ENCODE measurements at places on chromosomes 7 and 10.

DNA sequence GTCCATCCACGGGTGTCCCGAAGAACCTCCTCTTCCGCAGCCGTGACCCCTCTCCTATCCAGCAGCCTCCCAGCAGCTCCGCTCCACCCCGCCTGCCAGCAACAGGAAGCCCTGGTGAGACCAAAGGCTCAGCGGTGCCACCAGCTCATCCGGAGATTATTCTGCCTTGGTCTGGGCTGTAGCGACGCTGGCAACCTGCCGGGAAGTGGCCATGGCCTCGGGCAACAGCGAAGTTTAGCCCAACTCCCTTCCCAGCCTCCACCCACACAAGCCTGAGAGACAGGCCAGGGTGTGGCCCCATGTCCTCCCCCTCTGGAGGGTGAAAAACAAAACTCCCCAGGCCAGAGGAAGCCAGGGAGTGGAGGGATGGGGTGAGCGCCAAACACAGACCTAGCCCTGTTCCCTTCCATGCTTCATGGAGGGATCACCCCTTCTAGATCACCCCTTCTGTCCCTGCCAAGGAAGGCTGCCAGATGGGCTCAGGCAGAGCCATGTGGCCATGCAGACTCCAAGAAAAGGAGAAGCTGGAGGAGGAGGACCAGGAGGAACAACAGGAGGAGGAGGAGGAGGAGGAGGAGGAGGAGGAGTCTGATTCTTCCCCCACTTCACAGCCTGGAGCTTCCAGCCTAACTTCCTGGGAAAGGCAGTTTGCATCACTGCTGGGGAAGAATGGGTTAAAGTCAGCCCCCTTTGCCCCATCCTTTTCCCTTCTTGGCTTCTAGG is 918 bp downstream of the CALHM2 start:
- no peak for DNase-seq

DNA sequence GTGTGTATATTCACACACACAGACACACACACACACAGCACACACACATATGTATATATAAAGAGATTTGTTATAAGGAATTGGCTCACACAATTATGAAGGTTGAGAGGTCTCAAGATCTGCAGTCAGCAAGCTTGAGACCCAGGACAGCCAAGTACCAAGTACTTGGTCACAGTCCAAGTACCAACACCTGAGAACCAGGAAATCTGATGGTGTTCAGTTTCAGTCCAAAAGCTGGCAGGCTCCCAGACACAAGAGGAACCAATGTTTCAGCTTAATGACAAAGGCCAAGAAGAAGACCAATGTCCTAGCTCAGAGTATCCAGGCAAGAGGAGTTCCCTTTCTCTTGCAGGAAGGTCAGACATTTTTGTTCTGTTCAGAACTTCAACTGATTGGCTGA is 780.2 kb downstream of the MAGI2 start:
- no peak for DNase-seq

DNA sequence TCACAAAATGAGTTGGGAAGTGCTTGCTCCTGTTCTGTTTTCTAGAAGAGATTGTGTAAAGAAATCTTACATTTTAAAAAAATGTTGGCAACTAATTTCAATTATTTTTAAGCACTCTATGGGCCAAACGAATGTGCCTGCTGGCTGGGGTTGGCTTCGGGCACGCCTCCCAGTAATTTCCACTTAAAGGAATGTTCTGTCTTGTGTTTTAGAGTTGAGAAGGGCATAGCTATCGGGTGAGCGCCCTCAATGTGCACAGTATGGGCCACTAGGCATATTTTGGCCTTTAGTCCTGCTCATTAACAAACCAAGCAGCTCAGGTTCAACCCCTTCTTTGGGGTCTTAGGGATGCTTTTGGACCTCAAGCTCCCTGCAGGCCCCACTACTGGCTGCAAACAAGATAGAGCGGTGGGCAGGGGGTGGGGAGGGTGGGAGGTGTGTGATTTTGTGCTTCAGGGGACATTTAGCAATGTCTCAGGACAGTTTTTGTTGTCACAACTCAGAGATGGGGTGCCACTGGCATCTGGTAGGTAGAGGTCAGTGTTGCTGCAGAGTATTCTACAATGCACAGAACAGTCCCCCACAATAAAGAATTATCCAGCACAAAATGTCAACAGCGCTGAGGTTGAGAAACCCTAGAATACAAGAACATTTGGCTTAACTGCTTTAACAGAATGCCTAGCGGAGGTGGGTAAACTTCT is 40.7 kb downstream of the TACC2 start:
- DNase-seq: no peak

- no peak for DNase-seq
Measured at GRCh38 chr7:91668217-91668616, 212.3 kb downstream of the MTERF1 start.

GRCh38 chr7:148912151-148912550 is 28.1 kb upstream of the EZH2 start:
- DNase-seq: no peak
